Sigmoid colon (tissue), 7 donors: ENCODE measurements at places on chromosomes 1 and 21. TPM values are rescaled to one million over a fixed set of nuclear protein-coding genes. Genes with fewer than 3 reads are reported as not detected.

Gene MROH9
- not detected for total RNA-seq

Gene FBXO2
- total RNA-seq: 4.3 TPM

Gene IQGAP3
- not detected for total RNA-seq

Gene AMY1B
- total RNA-seq: not detected

Gene TNFRSF4
- total RNA-seq: not detected

Gene IL22RA1
- not detected for total RNA-seq

Gene FCRL5
- total RNA-seq: not detected

Gene ETV3L
- not detected for total RNA-seq

Gene NLRP3
- total RNA-seq: 3.1 TPM

Gene ZRANB2
- total RNA-seq: 79.8 TPM

Gene KCNT2
- total RNA-seq: 1.8 TPM

Gene ERG
- total RNA-seq: 5.4 TPM

Gene ANKRD45
- 0.33 TPM for total RNA-seq

Gene KRTAP13-2
- not detected for total RNA-seq

Gene EFNA3
- 2.5 TPM for total RNA-seq

Gene C1QB
- 367 TPM for total RNA-seq

Gene CSF3R
- 9.1 TPM for total RNA-seq

Gene PLA2G2D
- total RNA-seq: not detected

Gene OR2T35
- not detected for total RNA-seq

Gene ATP5IF1
- 167 TPM for total RNA-seq

Gene ANGPTL1
- 117 TPM for total RNA-seq

Gene KCNJ9
- total RNA-seq: 0.27 TPM

Gene TMEM82
- total RNA-seq: not detected

Gene RCC2
- 21.0 TPM for total RNA-seq

Gene IVL
- total RNA-seq: not detected

Gene CLEC20A
- total RNA-seq: not detected

Gene SDC3
- total RNA-seq: 57.4 TPM

Gene OR2G3
- total RNA-seq: not detected

Gene SPRR2B
- total RNA-seq: not detected

Gene SERTAD4
- total RNA-seq: 4.3 TPM

Gene ANKRD34A
- total RNA-seq: 1.9 TPM

Gene ATP6V1G3
- not detected for total RNA-seq

Gene CHI3L1
- total RNA-seq: 2.2 TPM

Gene PRDM16
- 0.49 TPM for total RNA-seq

Gene OR2T6
- not detected for total RNA-seq

Gene RAB42
- 0.68 TPM for total RNA-seq

Gene HTR6
- not detected for total RNA-seq

Gene LYPD8
- total RNA-seq: not detected

Gene EPRS1
- total RNA-seq: 51.0 TPM
